Liver (tissue), 10 donors: ENCODE measurements at places on chromosomes 7 and 10. TPM values are rescaled to one million over a fixed set of nuclear protein-coding genes. Genes with fewer than 3 reads are reported as not detected.

DNA sequence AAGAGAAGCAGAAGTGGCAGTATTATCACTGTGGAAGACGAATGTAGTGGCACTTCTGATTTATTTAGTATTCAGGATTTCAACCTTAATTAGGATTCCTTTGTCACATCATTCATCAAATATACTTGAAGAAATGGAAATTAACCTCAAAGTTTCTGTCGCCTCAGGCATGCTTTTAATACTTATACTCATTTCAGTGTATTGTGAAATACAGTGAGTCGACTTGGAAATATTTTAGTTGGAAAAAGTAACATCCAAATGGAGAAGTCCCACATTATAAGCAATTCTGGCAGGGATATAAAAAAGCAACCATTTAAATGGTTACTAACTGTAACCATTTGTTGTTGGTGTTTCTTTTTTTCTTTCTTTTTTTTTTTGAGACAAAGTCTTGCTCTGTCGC lies 648.8 kb downstream of the ARL4A start:
- H3K4me1 ChIP-seq, result no peaks in the 10 kb centered on the region
- H3K27me3 ChIP-seq, result no peaks in the 10 kb centered on the region
- H3K36me3 ChIP-seq, result no peaks in the 10 kb centered on the region
- DNase-seq, result no peak

C10orf90 gene
- 0.05 TPM for total RNA-seq

ASZ1 gene
- total RNA-seq, result not detected

GRCh38 chr10:132355297-132355696 lies 23.3 kb downstream of the LRRC27 start:
- no peaks in the 10 kb centered on the region for H3K4me1 ChIP-seq
- DNase-seq, result no peak
- no peak overlapping the region for H3K27ac ChIP-seq
- no peak overlapping the region for H3K4me3 ChIP-seq
- no peaks in the 10 kb centered on the region for H3K27me3 ChIP-seq

GRCh38 chr7:138945154-138945553 lies 36.0 kb downstream of the KIAA1549 start:
- DNase-seq, result no peak
- no peaks in the 10 kb centered on the region for H3K4me1 ChIP-seq
- H3K36me3 ChIP-seq, result no peaks in the 10 kb centered on the region
- H3K4me3 ChIP-seq, result no peak overlapping the region
- H3K27ac ChIP-seq, result no peak overlapping the region

SNX10 gene
- total RNA-seq, result 14.0 TPM

DNA sequence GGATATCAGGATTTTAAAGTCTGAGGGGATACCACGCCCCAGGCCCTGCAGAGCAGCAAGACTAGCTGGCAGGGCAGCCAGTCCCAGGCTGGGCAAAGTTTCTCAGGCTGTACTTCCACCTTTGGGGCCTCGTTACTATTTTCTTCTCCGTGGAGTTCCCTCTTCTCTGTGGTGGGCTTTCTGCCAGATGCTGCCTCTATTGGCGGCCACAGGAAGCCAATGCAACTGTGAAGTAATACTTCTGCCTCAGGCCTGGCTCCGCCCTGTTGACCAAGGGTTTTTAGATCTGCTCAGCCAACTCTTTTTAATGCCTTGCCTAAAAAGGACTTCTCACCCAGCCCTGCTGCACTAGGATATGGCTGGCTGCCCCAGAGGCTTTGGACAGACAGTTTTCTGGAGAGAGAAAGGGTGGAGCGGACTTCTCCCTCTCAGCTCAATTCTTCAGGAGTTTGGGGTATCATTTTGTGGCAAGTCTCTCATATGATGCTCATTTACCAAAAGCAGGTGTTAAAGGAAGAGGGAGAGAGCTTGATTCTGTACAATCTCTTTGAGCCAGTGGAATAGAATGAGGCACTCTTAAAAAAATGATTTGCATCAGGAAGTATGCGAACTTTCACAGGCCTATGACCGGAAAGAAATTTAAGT lies 67.4 kb downstream of the HHEX start:
- H3K27me3 ChIP-seq, result no peaks in the 10 kb centered on the region
- peak overlapping the region; percentile 36 for H3K27ac ChIP-seq
- no peak overlapping the region for H3K4me3 ChIP-seq
- peak; percentile 41 for DNase-seq

HTRA1 gene
- total RNA-seq, result 4.3 TPM

DNA sequence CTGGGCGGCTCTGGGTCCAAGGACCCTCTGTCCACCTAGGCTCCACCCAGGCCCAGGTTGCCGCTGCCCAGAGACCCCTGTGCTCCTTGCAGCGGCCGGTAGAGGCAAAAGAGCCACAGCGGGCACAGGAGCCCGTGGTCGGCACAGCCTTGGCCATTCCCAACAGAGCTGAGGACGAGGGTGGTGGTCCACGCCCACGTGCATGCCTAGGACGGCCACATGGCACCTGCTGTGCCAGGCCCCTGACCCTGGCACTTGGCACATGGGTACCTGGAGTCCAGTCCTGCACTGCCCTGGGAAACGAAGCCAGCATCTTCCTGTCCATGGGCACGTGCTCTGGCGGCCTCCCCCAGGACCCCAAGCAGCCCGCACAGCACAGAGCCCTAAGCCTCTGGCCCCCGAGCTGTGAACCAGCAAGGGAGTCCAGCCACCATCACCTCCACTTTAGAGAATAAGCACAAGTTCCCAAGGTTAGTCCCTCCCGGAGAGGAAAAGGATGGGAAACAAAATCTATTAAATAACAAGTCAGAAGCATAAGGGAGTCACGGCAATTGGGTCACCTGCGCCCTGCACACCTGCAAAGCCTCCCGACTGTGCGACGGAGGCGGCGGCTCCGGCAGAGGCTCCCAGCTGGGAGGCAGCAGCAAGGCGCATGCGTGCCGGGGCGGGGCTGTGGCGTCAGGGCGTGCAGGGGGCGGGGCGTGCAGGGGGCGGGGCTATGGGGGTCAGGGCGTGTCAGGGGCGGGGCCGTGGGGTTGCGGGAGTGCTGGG lies 59.1 kb downstream of the STK32C start:
- no peaks in the 10 kb centered on the region for H3K4me1 ChIP-seq
- no peaks in the 10 kb centered on the region for H3K27me3 ChIP-seq
- peak; percentile 61 for DNase-seq
- no peaks in the 10 kb centered on the region for H3K36me3 ChIP-seq
- H3K4me3 ChIP-seq, result no peak overlapping the region

DNA sequence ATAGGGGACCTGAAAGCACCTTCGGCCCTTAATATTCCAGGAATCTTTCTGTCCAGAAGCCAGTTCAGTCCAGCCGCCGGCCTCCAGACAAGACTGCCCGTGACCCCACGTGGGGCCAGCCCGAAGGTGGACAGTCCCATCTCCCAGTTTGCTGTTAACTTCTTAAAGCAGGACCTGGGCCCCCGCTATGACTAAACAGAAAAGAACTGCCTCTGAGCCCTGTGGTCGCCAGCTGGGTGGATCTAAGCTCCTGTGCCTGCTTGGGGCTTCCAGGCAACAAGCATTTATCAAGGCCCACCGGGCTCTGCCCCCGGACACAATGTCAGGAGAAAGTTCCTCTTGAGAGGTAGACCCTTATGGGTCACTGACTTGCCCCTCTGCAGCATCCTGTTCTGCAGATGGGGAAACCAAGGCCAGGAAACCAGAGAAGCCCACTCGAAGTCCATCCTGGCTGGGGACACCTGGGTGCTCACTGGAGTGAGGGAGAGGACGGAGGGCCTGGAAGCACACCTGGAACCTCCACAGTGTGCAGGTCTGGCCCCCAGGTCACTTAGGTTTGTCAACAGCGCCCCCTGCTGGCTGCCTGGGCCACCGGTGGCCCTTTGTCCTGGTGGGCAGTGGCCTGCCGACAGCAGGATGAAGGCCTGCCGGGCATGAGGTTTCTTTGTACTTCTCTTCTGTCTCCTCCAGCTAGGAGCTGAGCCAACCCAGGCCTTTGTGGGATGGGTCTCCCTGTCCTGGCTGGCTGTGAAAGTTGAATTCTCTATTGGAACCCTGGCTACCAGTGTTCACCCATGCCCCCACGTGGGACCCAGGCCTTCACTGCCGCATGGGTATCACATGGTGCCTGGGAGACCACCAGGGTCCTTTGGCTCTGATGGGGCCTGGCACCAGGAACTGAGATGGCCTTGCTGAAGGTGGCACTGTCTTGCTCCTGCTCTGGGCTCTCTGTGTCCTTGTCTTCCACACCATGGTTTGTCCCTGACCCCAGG lies 128.0 kb downstream of the ZMIZ1 start:
- no peaks in the 10 kb centered on the region for H3K36me3 ChIP-seq
- H3K4me3 ChIP-seq, result no peak overlapping the region
- peak; percentile 87 for DNase-seq
- peaks cover 4% of the 10 kb centered on the region for H3K4me1 ChIP-seq
- H3K27ac ChIP-seq, result no peak overlapping the region

GRCh38 chr7:92681633-92682032 lies 91.4 kb upstream of the FAM133B start:
- H3K27me3 ChIP-seq, result no peaks in the 10 kb centered on the region
- DNase-seq, result no peak
- H3K4me1 ChIP-seq, result peaks cover 10% of the 10 kb centered on the region
- H3K27ac ChIP-seq, result no peak overlapping the region
- no peaks in the 10 kb centered on the region for H3K36me3 ChIP-seq

ZNF862 gene
- total RNA-seq, result 5.2 TPM

DNA sequence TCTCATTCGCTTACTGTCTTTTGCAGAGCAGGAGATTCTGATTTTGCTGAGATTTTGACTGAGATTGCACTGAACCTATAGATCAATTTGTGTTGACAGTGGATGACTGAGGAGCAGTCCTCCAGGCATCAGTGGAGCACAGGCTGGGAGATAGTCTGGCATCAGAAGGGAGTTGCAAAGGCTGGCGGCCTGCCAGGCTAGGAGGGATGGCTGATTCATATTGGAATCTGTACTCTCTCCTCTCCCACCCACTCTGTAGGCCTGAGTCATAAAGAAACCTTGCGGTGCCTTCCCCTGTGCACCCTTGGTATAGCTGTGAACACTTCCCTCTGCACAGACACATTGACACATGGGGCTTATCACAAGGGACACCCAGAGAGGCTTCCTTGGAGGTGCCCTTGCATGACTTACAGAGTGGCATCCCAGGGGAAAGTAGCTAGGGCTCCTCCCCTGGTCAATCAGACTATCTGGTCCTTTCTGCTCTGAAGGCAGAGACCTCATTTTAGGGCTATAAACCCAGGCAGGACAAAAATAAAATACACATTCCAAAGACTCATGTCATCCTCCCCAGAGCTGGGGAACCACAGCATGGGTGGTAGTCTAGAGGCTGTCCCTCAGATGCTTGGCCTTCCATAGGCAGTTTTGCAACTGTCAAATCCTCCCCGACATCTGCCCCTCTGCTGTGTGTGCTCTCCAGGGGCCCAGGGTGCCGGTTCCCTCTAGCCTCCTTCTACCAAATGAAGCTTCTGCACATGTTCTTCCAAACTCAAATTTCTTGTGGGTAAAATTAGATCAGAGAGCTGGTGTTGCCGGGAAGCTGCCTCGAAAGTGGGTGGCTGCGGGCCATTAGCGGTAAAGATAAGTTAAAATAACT lies 37.4 kb upstream of the EEPD1 start:
- H3K4me3 ChIP-seq, result no peak overlapping the region
- no peaks in the 10 kb centered on the region for H3K36me3 ChIP-seq
- H3K4me1 ChIP-seq, result peaks cover 7% of the 10 kb centered on the region
- no peak for DNase-seq
- no peaks in the 10 kb centered on the region for H3K27me3 ChIP-seq

RADIL gene
- 0.25 TPM for total RNA-seq

AGBL3 gene
- total RNA-seq, result 2.0 TPM

- no peaks in the 10 kb centered on the region for H3K27me3 ChIP-seq
- no peak overlapping the region for H3K27ac ChIP-seq
- H3K4me3 ChIP-seq, result no peak overlapping the region
- no peak for DNase-seq
Measured at GRCh38 chr10:106682175-106682574, 482.3 kb downstream of the SORCS1 start.

IFIT1 gene
- total RNA-seq, result 11.4 TPM

RAMP3 gene
- 30.0 TPM for total RNA-seq

DNA sequence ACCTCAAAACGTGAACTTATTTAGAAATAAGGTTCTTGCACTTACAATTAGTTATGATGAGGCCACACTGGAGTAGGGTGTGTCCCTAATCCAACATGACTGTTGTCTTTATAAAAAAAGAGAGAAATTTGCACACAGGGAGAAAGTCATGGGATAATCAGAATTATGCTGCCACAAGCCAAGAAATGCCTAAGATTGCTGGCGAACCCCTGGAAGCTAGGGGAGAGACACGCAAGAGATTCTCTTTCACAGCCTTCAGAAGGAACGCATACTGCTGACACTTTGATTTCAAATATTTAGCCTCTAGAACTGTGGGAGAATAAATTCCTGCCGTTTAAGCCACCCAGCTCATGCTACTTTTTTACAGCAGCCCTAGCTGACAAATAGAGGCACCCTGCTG lies 138.3 kb downstream of the CCDC71L start:
- H3K4me3 ChIP-seq, result no peak overlapping the region
- no peak overlapping the region for H3K27ac ChIP-seq
- no peaks in the 10 kb centered on the region for H3K27me3 ChIP-seq
- H3K4me1 ChIP-seq, result peaks cover 4% of the 10 kb centered on the region

DNA sequence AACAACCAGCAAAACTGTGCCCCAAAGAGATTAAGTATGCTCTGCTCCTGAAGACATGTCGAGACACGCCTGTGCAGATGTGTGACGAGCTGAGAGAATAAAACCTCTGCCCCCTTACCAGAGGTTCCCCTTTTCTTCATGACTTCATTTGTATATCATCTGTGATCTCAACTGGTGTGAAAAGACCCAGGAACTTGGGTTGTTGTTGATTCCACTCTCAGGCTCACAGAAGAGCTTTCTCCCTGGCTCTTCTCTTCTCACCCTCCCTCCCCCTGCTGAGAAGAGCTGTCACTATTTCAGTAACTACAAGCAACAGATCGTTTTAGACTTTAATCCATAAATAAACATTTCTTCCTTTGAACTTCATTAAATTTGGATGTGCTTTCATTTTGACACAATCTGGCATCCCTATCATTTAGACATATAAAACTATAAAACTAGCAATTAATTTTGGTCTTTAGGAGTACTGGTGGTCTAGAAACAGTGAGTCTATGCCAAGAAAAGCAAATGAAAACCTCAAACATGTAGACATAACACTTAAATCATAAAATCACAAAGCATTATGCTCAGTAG lies 179.3 kb upstream of the FZD8 start:
- H3K27me3 ChIP-seq, result no peaks in the 10 kb centered on the region
- no peak overlapping the region for H3K27ac ChIP-seq
- no peaks in the 10 kb centered on the region for H3K36me3 ChIP-seq
- DNase-seq, result no peak
- no peaks in the 10 kb centered on the region for H3K4me1 ChIP-seq

GIMAP2 gene
- total RNA-seq, result 9.2 TPM

DNA sequence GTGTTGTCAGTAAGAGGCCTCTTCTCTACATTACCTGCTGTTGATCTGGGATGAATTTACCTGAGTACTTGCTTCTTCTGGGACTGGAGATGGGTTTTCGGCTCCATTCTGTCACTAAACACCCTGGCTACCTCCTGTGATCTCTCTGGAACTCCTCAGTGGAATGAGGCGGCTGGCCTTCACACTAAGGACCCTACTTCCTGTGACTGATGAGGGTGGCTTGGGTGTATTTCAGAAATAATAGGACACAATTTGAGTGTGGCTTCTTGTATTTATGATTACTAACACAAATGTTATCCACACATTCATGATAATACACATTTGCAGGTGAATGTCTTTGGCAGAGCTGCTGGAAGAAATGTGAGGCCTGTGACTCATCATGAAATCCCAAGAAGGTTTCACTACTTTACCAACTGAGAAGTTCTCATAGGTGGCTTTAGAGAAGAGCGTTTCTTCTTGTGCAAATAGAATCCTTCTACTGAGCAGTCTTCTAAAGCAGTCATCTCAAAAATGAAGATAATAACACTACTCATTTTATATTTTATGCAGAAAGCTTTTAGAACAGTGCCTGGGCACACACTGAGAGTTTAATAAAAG lies 21.3 kb upstream of the EVX1 start:
- no peaks in the 10 kb centered on the region for H3K36me3 ChIP-seq
- no peak overlapping the region for H3K4me3 ChIP-seq
- DNase-seq, result no peak
- no peak overlapping the region for H3K27ac ChIP-seq
- H3K27me3 ChIP-seq, result peaks cover 6% of the 10 kb centered on the region
- no peaks in the 10 kb centered on the region for H3K4me1 ChIP-seq
